ENCODE measurements at places on chromosomes 6 and 20. TPM values are rescaled to one million over a fixed set of nuclear protein-coding genes. Genes with fewer than 3 reads are reported as not detected.

The FAM217A gene
- total RNA-seq: not detected

The CLDN20 gene
- total RNA-seq: not detected

The TOMM34 gene
- 16.7 TPM for total RNA-seq

The LRFN2 gene
- not detected for total RNA-seq

The GPANK1 gene
- total RNA-seq: 20.2 TPM

The PDE10A gene
- under 0.01 TPM for total RNA-seq

The SLC22A23 gene
- 69.1 TPM for total RNA-seq

The HLA-DOA gene
- not detected for total RNA-seq

The GPR63 gene
- 0.68 TPM for total RNA-seq

The RIMS4 gene
- total RNA-seq: not detected

The ACTL10 gene
- 1.7 TPM for total RNA-seq

The CRISP2 gene
- not detected for total RNA-seq

The IRAK1BP1 gene
- total RNA-seq: 5.6 TPM

The ZSCAN31 gene
- total RNA-seq: 64.0 TPM

The AFG1L gene
- total RNA-seq: 5.1 TPM

The MBOAT1 gene
- 35.2 TPM for total RNA-seq

The PBOV1 gene
- not detected for total RNA-seq

The SEL1L2 gene
- total RNA-seq: not detected

The RTF2 gene
- total RNA-seq: 79.3 TPM

The SIRPD gene
- not detected for total RNA-seq

The CCM2L gene
- total RNA-seq: not detected

The MAD2L1BP gene
- total RNA-seq: 23.3 TPM

The KHDC1 gene
- 0.68 TPM for total RNA-seq

The IMPG1 gene
- total RNA-seq: not detected

The CALHM6 gene
- 0.68 TPM for total RNA-seq

The BCAS1 gene
- 0.85 TPM for total RNA-seq

The COL12A1 gene
- 34.9 TPM for total RNA-seq

The PSMA7 gene
- total RNA-seq: 369 TPM
